ENCODE measurements at places on chromosomes 6 and 20.

DNA sequence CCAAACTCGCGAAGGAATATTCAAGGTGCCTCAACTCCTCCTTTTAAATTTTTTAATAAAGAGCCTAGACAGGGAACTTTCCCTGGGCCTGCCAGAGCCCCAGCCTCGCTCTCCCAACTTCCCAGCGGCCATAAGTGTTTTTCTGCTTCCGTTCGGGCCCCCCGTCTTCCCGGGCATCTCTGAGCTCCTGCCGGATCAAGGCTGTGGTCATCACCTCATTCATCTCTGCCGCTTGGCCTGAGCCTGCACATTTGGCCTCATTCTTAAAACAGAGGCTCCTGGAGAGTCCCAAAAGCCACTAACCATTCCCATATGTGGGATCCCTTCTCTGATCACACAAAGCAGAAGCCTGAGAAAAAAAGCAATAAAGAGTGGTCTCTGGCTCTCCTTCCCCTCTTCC lies 969.1 kb upstream of the DEFB115 start:
- no peak for DNase-seq

DNA sequence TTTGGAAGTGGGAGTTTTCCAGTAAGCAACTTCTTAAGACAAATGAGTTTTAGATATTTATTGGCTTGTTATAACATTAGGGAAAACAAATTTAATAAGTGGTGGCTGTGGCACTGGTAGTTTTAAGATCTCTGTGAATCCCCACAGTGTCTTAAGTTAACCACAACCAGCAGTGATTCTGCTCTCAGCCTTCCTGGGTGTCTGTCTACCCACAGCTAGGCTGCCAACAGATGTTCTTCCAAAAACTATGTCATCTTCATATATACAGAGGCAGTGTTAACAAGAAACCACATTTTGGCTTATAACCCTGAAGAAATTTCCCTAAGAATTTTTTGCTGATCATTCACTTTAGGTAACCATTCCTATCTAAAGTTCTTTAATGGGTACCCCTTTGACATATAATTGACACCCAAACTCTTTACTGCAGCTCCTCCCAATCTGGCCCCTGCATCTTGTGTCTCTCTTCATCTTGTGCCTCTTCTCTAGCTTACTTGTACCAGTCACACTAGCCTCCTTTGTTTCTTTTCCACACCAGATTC lies 52.7 kb downstream of the TOP1 start:
- peak; percentile 66 for DNase-seq

- no peak for DNase-seq
Measured at GRCh38 chr20:13913131-13913530, 77.3 kb downstream of the SEL1L2 start.

GRCh38 chr6:137810554-137811120 lies 56.4 kb upstream of the TNFAIP3 start:
- DNase-seq = no peak

GRCh38 chr20:17928211-17928611 lies 40.4 kb downstream of the SNX5 start:
- peak; percentile 58 for DNase-seq

- no peak for DNase-seq
Measured at GRCh38 chr20:20683481-20684321, 28.7 kb downstream of the RALGAPA2 start.

- no peak for DNase-seq
Measured at GRCh38 chr6:15871276-15871675, 208.4 kb upstream of the DTNBP1 start.

GRCh38 chr20:51218603-51219002 lies 195.7 kb upstream of the KCNG1 start:
- DNase-seq = no peak

- no peak for DNase-seq
Measured at GRCh38 chr20:58113716-58114115, 114.7 kb downstream of the ANKRD60 start.
